CD4-positive, alpha-beta T cell treated with Interleukin-17A for 1 hour (primary cell): ENCODE measurements at places on chromosomes 11 and 22.
A peak's percentile ranks its signal among the peaks of the same experiment; 100 is the strongest.

GRCh38 chr22:17873116-17873515 lies 98.8 kb upstream of the BID start:
- DNase-seq, result no peak

GRCh38 chr11:112514011-112514740 lies 253.5 kb upstream of the PLET1 start:
- DNase-seq, result no peak

- DNase-seq, result peak; percentile 60
Observed at GRCh38 chr11:14908214-14908880, 16.3 kb upstream of the CYP2R1 start.

GRCh38 chr11:78977009-78977408 lies 402.3 kb upstream of the NARS2 start:
- no peak for DNase-seq

DNA sequence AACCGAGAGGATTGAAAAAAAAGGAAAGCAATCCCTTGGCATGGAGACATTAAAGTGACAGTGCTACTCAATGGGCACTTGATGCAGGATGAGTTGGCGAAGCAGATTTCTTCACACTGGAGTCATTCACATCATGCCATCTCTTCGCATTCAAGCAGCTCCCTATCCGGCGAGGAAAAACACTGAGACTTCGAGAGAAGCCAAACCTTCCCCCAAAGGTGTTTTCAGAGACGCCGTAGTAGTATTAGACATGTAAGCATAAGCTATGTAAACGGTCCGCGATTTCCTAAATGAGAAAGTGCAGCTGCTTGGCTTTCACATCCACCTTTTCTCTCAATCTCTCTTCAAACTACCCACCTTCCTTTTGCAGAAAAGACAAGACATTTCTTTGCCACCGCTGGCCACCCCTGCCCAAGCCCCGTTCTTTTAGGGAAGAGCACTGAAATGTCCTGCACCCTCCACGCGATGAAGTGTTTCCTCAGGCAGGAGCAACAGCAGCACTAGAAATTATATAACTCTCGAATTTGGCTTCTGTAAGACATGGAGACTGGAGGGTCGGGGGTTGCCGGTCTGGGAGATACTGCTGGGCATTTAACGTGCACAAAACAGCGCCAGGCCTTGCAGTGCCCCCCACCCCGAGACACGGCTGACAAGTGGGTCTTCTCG lies at the start of gene DLG2:
Gene DLG2, minus strand, starts transcription at position 13 of the 666 bp plus-strand sequence.
- DNase-seq, result peak; percentile 12

- DNase-seq, result no peak
Observed at GRCh38 chr11:34953955-34954354, 37.5 kb downstream of the PDHX start.
